ENCODE measurements at places on chromosomes 3 and 15.

GRCh38 chr3:153137626-153138025 is 24.4 kb upstream of the RAP2B start:
- no peak for DNase-seq

- DNase-seq: no peak
These were observed 7.9 kb downstream of the ZNF280D start for GRCh38 chr15:56725386-56725785.

DNA sequence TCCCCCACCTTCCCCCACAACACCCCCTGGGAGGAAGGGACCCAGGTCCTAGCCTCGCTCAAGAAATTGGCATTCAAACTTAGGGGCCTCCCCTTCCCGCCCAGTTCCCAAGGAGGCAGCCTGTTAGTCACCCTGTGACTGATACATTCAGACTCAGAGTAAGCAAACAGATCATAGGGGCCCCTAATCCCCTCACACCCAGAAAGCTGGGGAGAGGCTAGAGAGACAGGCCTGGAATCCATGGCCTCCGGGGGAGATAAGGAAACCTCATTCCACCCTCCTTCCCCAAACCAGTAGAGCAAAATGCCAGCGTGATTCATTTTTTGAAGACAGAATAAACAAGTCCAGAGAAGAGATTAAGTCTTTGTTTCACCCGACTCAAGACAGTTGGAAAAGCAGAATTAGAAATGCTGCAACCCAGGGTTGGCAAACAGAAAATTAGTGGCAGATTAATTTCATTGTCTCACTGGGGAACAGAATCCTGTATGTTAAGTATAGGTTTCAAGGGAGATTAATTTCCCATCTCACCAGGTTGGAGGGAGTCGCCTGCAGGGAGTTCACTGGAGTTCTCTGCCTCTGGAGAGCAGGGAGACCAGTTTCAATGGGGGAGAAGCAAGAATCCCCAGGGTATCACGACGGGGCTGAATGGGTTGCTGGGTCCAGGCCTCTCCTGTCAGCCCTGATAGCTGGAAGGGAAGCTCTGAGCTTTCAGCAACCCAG is 268.3 kb downstream of the UACA start:
- DNase-seq: no peak

DNA sequence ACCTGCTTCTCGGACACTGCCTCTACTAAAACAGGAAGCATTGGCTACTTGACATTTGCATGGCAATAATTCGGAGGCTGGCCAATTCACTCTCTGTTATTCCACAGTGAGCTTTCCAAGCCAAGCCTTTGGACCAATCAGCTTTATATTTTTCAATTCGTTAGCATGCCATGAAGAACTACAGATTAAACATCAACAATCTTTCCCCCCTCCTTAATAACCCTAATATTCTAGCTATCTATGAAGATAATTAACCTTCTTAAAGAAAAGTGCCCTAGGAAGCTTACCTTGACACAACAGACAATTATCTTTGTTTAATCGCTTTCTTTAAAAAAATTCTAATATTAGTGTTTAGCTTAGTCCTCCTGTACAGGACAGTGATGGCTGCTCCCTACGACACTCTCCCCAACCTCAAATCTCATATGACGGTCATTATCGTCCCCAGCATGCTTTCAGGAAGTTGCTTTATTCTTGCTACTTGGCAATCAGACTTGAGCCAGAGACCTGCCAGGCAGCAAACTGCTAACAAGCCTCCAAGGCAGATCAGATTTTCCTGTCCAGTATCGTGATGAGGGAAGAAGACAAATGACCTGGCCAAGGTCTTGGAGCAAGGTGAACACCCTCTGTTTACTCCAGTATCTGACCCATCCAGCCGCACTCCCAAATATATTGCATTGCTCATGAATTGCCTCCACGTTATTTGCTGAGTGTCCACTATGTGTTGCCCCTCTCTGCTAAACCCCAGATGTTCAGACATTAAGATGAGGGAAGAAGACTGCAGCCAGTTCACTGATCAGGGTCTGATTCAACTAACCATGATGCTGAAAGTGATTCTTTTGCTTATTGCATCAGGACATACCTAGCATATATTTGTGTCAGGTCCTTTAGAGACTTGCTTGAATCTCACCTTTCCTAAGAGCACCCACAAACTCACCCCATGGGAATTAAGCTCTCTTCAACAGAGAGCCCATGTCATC is 68.1 kb upstream of the LPP start:
- peak; percentile 42 for DNase-seq

- peak; percentile 5 for DNase-seq
These were observed 20.9 kb upstream of the VILL start for GRCh38 chr3:37969596-37970100.

DNA sequence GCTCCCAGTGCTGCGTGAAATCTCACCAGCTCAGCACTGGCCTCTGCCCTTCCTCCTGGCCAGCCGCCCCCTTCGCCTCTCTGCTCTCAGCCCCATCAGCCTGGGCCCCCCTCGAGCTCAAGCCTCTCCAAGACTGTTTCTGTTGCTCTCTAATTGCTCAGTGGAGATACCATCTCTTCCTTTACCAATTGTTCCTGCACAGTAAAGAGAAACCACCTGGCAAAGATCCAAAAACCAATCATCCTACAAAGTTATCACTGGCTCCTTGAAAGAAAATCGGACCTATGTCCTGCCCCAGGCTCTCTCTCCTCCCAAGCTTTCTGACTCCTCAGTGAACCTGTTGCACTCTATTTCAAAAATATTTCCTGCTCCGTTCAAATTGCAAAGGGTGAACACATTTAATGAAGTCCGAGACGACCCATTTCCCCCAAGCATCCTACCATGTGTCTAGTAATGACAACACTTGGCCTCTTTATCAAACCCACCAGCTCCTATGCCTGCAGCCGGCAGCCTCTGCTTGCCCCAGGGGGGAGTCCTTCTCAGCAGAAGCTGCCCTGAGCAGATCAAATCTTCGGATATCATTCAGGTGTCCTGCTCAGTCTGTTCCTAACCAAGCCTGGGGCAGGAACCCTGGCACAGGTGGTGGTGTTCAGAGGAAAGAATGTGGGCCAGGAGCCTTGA is 53.7 kb upstream of the FAM174B start:
- no peak for DNase-seq

GRCh38 chr15:45314960-45315359 is 62.9 kb downstream of the SLC28A2 start:
- DNase-seq: no peak

GRCh38 chr3:173583496-173583895 is 186.0 kb downstream of the NLGN1 start:
- no peak for DNase-seq

DNA sequence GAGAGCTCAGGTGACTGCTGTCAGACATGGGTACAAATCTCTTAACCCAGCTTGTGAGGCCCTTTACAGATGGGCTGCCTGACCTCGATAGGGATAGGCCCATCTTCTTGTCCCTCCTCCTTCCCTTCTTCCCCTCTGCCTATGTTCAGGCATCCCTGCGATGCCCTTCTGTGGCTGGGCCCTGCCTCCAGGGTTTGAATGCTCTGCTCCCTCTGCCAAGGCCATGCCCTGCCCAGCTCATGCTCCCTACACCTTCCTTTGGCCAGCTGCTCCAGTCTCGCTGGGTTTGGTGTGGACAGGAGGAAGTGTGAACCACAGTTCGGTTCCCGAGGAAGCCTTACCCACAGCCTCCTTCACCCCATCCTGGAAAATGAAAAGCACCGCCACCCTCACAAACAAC is 4.3 kb downstream of the FYCO1 start:
- no peak for DNase-seq

- no peak for DNase-seq
These were observed 2.7 kb downstream of the C3orf22 start for GRCh38 chr3:126555795-126556636.

- DNase-seq: no peak
These were observed 885.9 kb downstream of the FHIT start for GRCh38 chr3:60365360-60365759.

DNA sequence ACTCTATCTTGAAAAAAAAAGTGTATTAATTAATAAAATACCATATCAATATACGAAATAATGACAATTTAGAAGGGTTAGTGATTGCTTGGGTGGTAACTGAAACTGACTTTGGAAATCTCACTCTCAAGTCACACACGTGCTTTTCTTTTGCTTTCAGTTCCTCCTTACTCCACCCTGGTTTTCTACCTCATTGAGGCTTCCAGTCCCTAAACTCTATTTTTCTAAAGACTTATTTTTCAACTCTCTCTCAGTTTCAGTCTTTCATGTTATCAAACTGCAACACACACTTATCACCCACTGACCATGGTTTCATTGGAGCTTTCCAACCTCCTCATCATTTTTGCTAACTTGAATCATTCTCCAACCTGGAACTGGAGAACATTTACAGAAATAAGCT is 23.5 kb downstream of the IL12A start:
- DNase-seq: peak; percentile 61

DNA sequence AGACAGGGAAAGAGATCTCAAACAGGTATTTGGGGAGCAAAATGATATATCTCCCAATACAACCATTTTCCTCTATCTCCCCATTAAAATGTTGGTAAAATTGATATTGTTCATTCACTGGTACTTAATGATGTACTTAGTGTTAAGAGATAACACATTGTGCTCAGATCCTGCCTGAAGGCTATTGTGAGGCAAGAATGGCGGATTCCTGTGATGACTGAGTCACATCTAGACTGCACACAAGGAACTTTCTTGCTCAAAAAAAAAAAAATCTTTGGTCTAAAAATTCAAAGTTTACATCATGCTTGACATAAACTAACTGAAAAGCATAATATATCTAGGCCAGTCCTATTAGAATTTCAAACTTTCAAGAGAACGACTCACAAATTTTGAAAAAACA is 171.1 kb upstream of the TTC14 start:
- DNase-seq: no peak

GRCh38 chr15:76335307-76336253 is 993 bp upstream of the ISL2 start:
- peak; percentile 46 for DNase-seq

- no peak for DNase-seq
These were observed 38.6 kb upstream of the TJP1 start for GRCh38 chr15:29860872-29861271.

GRCh38 chr3:99418709-99419108 is 219.7 kb upstream of the COL8A1 start:
- DNase-seq: no peak

GRCh38 chr15:46786590-46787285 is 930.6 kb upstream of the SEMA6D start:
- no peak for DNase-seq

DNA sequence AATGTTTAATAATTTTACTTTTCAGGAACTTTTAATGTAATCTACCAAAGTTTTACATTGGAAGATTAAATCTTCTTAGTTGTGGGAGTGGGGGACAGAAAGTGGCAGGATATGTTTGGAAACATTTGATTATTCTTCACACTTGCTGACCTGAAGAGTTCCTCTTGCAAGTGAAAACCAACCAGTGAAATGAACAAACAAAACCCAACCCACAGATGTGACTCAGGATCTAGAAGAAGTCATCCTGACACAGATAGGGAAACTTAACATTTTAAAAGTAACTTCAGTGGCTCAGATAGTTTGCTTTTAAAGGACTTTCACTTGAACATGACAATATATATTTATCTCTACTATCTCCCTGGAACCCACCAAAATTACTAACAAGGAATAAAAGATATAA is 55.4 kb downstream of the ASTE1 start:
- no peak for DNase-seq

- DNase-seq: no peak
These were observed 23.9 kb downstream of the GP9 start for GRCh38 chr3:129084501-129084900.

GRCh38 chr15:60918234-60918959 is 310.7 kb downstream of the RORA start:
- no peak for DNase-seq

DNA sequence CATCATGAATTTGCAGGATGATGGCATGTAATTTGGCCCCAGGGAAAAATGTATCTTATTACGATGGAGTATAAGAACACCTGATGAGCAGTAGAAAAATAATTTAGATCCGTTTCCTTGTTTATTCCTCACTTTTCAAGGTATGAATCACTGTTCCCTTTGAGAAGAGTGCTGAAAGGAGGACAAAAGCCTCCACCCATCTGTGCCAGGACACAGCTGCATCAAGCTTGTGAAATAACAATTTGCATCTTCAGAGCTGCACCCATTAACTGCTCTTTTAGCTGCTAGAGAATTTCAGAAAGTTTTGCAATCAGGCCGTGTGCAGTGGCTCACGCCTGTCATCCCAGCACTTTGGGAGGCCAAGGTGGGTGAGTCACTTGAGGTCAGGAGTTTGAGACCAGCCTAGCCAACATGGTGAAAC is 9.6 kb downstream of the CLDND1 start:
- DNase-seq: no peak

DNA sequence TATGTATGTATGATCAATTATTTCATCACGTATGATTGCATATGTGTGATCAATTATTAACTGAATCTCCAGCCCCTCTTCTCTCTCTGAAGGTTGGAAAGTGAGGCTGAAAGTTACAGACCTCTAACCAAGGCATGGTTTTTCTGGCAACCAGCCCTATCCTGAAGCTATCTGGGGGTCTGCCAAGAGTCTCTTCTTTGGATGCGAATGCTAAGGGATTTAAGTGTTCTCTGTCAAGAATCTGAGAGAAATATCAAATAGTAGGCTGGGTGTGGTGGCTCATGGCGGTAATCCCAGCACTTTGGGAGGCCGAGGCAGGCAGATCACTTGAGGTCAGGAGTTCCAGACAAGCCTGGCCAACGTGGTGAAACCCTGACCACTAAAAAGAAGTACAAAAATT is 8.1 kb downstream of the NKTR start:
- no peak for DNase-seq

- no peak for DNase-seq
These were observed at the start of gene FGF12 for GRCh38 chr3:192727032-192727847. Gene FGF12 (minus strand): TSS chr3:192727541.

DNA sequence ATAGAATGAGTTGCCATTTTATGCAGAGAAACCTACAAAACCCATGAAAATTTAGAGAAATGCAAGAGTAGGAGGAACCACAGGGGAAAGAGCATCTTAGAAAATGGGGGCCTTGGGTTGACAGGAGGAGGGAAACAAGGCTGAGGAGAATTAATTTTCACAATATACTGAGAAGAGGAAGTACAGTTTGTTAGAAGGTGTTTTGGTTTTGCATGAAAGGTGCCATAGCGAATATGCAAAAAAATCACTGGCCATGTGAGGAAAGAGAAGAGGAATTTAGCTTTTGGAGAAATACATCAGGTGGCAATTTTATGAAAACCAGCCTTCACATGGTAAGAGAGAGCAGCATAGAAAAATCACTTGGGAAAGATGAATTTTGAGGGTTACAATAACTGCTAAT is 413.9 kb upstream of the C2CD4B start:
- peak; percentile 58 for DNase-seq

DNA sequence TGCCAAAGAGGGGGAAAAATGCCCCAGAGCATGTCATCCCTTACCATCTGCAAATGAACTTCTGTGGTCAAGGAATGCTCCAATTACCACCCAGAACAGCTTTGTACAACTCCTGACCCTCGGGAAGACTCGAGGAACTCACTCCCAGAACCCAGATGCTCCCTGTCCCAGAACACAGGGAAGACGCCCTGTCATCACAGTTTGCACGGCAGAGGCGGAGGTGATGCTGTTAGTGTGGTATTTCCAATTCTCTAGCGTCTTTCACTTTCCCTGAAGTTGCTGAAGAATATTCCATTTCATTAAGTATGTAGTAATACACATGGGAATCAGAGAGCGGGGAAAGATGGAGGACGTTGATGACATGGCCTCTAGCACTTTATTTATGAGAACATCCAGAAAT is 193.7 kb downstream of the TIGIT start:
- no peak for DNase-seq

GRCh38 chr15:74613953-74614743 is 1.5 kb upstream of the CLK3 start:
- no peak for DNase-seq

GRCh38 chr15:80876348-80876674 is 97.1 kb downstream of the CEMIP start:
- DNase-seq: no peak

GRCh38 chr3:146325170-146325569 is 74.3 kb upstream of the PLSCR4 start:
- no peak for DNase-seq

Measured in OCI-LY7 (cell line).